Neural progenitor cell (in vitro differentiated cells): ENCODE measurements at places on chromosomes 2 and 18. TPM values are rescaled to one million over a fixed set of nuclear protein-coding genes. Genes with fewer than 3 reads are reported as not detected.
A peak's percentile ranks its signal among the peaks of the same experiment; 100 is the strongest.

The UPP2 gene
- total RNA-seq = not detected in 2 replicates

The FTCDNL1 gene
- total RNA-seq = 0.31 and 2.7 TPM in 2 replicates

DNA sequence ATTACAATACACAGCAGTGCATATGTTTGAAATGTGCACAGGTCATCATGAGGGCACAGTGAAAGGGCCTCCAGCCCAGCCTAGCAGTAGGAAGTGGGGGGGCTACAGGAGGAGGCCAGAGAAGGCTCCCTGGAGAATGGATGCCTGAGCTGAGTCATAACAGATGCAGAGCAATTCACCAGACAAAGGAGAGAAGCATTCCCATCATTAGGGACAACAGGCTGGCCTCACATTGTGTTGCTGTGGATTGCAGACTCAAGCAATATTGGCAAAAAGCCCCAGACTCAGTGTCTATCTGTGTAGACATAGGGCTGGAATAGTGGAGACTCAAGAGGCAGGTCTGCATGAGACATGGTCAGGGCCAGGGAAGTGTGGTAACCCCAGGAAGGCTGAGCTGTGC is 329.9 kb downstream of the DLGAP1 start:
- DNase-seq = peak; percentile 40

DNA sequence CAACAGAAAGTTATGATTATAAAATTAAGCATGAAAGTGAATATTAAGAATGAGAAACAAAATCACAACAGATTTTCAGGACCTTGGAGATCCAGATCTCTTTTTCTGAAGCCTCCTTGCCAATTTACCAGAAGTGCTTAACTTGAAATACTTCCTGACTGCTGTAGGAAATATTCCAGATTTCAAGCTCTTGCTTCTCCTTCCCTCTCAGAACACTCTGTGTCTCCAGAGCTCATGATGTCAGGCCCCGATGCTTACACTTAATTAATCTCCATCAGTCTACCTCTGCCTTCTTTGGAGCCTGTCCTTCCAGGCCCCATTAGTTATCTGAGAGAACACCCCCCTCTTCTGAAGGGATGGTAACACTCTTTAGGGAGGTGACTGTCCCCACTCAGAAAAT is 20.7 kb upstream of the NT5C1B start:
- no peak for DNase-seq

DNA sequence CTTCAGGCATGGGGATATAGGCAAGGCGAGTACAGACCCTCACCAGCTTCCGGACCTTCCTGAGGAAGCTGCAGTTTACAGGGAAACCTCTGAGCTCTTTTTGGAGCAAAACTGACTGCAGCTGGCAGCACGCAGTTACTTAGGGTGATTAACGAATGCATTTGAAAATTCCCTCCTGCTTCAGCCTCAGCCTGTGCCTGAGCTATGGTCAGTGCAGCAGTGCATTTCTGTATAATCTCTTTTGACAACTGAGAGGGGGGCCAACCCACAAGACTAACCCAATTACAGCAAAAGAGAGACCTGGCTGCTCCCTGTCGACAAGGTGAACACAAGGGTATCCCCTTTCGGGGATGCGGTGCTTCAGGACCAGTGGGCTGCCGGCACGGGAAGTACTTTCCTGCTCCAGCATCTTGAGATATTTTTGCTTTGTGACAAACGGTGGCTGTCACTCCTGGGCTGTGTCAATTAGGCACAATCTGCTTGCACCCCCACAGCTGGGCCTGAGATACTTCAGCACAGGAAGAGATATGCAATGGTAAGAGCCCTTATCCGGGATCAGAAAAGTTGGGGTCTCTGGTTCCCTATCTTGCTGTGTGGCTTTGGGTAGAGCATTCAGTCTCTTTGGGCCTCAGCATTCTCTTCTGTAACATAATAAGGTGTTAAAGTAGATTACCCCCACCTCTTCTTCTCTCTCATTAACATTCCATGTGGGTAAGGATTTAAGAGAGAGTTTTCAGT is 141.0 kb downstream of the TMEM17 start:
- DNase-seq = no peak

DNA sequence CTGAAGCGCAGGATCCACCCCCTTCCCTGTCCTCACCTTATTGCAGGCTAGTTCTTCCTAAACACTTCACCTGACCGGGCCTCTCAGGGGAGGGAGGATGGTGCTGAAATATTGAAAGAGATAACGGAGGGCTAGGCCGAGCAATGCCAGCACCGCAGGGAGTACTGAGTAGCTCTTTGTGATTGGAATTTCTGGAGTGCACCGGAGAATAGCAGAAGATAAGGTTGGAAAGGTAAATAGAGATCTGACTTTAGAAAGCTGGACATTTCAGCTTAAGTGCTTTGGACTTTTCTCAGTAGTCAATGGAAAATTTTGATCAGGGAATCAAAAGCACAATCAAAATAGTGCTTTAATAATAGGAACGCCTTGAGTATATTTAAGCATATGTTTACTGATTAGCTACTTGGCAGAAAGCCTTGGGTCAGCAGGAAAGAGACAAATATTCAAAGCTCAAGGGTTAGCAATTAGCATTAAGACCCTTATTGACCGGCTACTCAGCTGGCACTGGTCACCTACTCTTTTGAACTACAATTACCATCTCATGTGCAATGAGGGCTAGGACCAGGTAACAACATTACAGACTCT is 142.9 kb upstream of the NDUFV2 start:
- DNase-seq = peak; percentile 35

DNA sequence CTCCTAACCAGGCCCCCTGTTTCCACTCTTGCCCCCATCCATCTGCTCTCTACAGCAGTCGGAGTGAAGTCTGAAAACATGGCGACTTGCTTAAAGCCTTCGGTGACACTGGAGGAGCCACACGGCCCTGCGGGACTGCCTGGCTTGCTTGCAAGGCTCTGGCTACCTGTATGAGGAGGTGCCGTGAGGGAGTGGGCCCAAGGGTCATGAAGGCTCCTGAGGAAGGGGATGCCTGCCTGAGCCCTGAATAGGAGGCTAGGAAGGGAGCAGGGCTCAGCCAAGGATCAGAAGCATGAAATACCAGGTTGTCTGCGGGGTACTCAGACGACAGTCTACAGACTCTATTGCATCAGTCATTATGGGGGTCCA is 75.4 kb downstream of the EMX1 start:
- DNase-seq = no peak

The FAM237A gene
- not detected in 2 replicates for total RNA-seq

The SLC9A4 gene
- total RNA-seq = not detected in 2 replicates

- no peak for DNase-seq
Observed at GRCh38 chr2:157427003-157427921, 16.6 kb downstream of the CYTIP start.

The SNTG2 gene
- total RNA-seq = 1.1 and 5.5 TPM in 2 replicates

The PAIP2B gene
- total RNA-seq = 12.5 and 17.1 TPM in 2 replicates

DNA sequence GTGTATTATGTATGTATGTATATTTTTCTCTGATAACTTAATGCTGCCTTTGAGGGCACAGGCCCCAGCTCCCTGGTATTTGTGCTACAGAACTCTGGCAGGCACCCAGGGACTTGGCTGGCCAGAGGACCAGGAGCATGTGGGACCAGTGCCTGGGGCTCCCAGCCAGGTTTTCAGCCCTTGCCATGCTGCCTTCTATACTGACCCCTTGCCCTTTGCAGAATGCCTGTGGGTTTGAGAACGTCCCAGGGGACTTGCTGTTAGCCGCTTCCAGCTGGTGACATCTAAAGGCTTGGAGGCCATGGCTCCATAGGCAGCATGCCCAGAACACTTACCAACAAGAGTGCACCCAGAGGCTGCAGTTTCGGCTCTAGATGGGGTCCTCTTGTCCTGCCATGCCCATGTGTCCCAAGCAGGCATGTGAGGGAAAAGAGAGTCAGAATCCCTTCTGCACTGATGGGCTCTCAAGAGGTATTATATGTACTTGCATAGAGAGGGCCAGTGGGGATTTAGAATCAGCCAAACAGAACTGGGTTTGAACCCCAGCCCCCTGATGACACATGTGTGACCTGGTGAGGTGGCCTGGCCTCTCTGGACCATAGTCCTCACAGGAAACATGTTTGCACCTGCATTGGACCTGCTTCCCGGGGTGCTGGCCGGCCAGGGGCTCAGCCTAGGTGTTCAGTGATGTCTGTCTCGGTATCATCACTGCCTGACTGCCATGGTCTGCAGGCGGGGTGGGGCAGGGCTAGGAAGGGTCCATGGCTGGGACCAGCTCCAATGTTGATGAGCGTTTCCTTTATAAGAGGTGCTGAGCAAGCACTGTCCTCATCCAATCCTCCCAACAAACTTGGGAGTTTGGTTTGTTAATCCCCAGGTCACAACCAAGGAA is 119.2 kb upstream of the FHL2 start:
- DNase-seq = no peak

GRCh38 chr2:180017784-180018183 is 10.7 kb upstream of the CWC22 start:
- no peak for DNase-seq

GRCh38 chr2:220586980-220587530 is 959.6 kb downstream of the SLC4A3 start:
- no peak for DNase-seq

GRCh38 chr18:6994771-6995430 is 122.7 kb downstream of the LAMA1 start:
- DNase-seq = no peak

DNA sequence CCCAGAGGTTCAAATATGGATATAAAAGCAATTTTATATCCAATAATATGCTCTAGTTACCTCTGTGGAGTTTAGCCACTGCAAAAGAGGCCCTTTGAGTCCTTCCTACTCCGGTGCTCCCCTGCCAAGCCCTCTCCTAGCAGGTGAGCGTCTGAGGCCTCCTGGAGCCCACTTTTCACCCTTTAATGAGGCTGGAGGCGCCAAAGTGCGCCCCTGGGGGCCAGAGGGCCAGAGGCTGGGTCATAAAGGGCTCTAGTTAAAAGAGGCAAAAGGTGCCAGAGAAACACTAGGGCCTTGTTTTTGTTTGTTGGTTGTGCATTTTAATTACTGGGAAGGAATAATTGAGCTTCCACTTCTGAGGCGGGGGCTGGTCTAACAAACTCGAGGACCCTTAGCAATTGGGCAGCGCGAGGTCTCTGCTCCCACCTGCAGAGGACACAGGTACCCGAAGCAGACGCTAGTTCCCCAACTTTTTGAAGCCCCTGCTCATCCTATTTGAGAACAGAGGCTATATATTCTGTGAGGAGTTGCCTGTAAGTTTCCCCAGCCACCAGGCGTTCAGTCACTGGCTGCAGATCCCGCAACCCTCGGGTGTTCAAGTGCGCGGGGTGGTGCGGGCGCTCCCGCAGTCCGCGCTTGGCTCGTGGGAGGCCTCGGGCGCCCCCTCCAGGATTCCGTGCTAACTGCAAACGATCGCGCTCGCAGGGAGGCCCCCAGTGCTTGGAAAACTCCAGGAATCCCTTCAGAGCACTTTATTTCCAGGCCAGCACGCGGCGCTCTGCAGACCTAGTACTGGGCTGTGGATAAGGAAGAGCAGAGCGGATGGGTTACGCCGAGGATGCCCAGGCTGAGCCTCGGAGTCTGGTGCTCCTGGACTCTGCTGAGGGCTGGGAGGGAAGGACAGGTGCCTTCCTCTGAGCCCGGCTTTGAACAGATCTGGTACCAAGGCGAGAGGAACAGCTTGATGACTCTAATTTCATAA is 14.1 kb downstream of the MSGN1 start:
- peak; percentile 93 for DNase-seq

- DNase-seq = peak; percentile 69
Observed at GRCh38 chr2:145753041-145753608, 1233.2 kb upstream of the ZEB2 start.

The PSMG2 gene
- 69.4 and 96.8 TPM in 2 replicates for total RNA-seq

GRCh38 chr2:38190542-38191218 is 114.7 kb upstream of the CYP1B1 start:
- no peak for DNase-seq

DNA sequence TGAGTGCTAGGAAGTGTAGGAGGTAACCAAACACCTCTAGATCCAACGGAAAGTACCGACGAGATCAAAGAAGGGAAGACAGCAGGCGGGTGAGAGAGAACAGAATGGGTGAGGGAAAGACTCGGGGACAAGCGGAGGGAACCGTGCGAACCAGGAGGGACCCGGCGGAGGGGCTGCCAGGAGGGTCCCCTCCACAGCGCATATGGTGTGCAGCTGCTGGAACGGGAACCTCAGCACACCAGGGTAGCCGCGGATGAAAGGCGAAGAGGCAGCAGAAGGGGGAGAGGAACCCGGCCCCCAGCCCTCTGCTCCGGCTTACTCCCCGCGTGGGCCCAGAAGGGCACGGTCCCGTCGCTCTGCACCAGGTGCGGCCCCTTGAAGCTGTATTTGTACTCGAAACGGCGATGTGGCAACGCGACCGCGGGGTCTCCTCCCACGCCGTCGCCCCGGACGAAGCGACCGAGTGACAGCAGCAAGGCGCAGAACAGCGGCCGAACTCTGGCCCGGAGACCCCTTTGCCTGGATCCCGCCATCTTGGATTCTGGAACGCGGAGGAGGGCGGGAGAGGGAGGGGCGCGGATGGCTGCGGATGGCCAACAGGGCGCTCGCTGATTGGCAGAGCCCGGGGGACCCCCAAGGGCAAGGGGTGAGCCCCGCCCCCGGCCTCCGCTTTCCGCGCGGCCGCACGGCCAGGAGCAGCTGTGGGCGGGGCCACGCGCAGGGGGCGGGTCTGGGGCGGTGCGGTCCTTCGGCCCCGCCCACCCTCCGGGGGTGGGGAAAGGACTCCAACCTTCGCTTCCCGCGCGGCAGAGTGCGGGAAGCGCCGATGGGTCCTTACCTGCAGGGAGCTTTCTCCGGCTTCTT is at the start of gene LMAN1:
Gene LMAN1, minus strand, starts transcription at position 554 of the 864 bp plus-strand sequence. Its CDS starts 21 bp downstream, at position 533.
- peak; percentile 99 for DNase-seq

The UGT1A4 gene
- total RNA-seq = not detected in 2 replicates

The C2orf72 gene
- 2.4 TPM in 2 replicates for total RNA-seq

The POTEJ gene
- 0.21 TPM in 1 of 2 replicates, not detected in the other for total RNA-seq

DNA sequence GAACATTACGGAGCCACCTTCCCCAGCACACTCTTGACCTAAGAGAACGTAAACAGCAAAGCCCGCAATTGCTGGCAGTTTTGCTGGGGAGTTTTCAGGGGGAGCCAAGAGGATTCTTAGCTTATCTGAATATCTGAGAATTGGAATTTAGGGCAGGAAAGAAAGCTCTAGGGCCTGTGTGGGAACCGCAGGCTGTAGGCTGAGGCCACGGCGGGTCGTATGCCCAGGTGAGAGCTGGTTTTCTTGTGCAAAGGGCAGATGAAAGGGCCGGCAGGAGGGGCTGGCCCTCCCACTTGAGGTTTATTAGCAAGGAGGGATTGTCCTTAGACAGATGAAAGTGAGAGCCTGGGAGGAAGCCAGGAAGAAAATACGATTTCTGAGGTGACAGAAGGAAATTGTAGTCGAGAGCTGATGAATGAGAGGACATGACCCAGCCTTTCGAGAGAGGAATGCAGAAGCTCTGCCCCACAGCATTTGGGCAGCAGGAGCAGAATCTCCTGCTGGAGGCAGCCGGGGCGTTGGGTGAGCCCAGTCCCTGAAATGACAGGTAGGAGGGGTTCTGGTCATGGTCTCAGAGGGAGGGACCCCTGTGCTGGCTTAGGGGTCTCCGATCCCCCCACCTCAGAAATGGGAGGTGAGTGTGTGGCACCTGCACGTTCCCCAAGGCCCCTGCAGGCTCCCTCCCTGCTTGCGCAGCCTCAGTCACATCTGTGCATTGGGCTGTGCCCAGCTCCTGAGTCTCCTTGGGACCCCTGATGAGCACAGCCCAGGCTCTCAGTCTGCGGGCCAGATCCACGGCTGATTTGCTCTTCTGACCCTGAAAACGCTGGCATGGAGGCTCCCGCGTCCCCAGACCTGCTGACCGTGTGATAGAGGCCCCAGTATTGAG is 61.1 kb downstream of the CABLES1 start:
- DNase-seq = no peak

The ZNF396 gene
- total RNA-seq = 1.4 and 2.2 TPM in 2 replicates

The ANKRD53 gene
- total RNA-seq = 0.06 TPM in 1 of 2 replicates, not detected in the other
